Stimulated activated CD4-positive, alpha-beta T cell treated with anti-CD3 and anti-CD28 coated beads, TNF-alpha, amount 100 ng/mL, for 24 hours (primary cell): ENCODE measurements at places on chromosomes 1 and 21.

GRCh38 chr1:20223551-20224419 lies 37.5 kb upstream of the PLA2G2C start:
- no peak for DNase-seq

DNA sequence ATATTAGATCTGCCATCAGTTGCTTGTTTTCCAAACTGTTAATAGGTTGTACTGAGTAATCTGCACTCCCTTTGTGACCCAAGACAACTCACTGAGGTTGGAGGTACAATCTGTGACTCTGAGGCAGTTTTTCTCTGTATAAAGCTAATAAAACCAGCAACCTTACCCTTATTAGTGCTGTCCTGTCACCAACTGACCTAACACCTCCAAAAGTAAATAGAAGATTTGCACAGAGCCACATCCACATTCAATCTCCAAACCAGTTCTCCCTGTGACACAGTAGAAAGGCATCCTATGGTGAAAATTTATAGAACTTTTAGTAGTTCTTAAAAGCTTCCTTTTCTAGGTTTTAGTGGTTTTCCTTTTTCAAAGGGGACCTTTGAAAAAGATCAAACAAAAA lies 140.4 kb upstream of the ADGRL2 start:
- DNase-seq = no peak

DNA sequence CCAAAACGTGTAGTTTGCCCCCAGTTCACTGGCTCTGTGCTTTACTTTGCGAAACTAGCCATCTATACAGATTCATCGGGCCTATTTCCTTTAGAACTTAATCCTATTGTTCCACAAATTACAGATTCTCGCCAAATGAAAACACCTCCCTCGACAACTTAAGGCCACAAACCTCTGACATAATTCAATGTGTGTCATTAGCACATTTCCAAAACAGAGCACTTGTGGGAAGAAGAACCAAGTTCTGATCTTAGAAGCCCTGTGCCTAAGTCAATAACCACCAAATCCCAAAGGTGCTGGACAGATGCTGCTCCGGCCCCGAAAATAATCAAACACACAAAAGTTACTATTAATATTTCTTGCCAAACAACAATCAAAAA lies 93.9 kb downstream of the SLC45A1 start:
- no peak for DNase-seq

GRCh38 chr1:180593382-180593781 lies 34.6 kb downstream of the OVAAL start:
- DNase-seq = no peak

GRCh38 chr1:109388884-109389637 lies 8.7 kb downstream of the SORT1 start:
- no peak for DNase-seq

GRCh38 chr1:95364546-95364945 lies 130.5 kb downstream of the RWDD3 start:
- no peak for DNase-seq

DNA sequence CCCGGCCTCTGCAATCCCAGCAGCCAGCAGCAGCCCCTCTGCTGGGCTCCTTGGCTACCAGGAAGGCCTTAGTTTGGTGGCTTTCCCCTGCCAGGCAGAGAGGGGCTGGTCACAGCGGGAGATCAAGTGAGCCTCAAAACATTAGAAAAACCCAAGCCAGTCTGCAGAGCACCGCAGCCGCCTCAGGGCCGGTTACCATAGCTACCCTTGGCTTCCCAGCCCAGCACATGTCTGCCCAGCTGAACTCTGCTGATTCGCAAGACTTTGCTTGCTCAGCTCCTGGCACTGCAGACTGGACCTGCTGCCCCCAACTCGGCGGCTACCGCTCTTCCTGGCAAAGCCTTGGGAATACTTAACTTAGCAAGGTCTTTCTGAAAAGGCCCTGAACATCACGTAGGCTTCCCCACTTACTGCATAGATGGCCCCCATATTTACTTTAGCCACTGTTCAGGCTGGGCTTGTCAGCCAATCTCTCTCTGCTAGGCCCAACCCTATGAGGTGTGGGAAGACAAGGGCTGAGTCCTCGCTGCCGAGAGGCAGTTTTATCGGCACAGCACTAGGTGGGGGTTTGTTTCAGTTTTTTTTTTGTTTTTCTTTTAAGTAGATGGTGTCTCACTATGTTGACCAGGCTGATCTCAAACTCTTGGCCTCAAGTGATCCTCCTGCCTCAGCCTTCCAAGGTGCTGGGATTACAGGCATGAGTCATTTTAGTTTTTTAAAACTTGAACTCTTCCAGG lies 28.6 kb upstream of the PLEKHG5 start:
- no peak for DNase-seq

- DNase-seq = no peak
Observed at GRCh38 chr1:90370686-90371447, 346.2 kb downstream of the BARHL2 start.

DNA sequence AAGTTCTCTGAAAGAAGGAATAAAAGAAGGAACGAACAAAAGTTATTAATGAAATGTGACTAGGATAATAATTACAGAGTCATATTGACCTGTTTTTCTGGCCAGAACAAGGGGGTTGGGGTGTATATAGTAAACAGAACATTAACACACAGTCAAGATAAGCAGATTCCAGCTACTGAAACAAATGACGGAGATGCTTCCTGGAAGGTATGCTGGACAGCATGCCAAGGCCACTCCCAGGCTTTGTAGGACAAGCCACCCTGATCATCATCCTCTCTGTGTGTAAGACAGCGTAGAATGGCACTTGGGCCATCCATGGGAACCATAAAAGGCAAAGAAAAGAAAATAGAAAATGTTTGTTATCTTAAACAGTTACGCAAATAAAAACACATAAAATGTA lies 120.7 kb downstream of the TGFBR3 start:
- no peak for DNase-seq

- DNase-seq = no peak
Observed at GRCh38 chr1:33420870-33421775, 9.8 kb downstream of the PHC2 start.

DNA sequence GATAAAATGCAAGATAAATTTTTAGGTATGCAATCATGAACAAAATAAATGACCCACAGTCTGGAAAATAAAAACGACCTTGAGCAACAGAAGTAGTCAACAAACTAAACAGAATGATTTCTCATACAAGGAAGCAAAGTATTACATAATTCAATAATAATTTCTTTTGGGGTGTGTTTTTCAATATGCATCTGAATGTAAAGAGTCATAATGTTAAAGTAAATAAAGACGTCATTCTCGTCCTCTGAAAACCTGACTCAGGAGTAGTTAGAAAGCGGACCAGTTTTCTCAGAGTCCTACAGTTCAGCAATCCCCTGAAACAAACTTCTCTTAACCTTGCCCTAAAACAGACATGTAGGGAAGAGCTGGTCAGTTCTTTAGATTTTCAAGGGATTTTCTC lies 18.6 kb downstream of the CDC42BPA start:
- no peak for DNase-seq

- no peak for DNase-seq
Observed at GRCh38 chr1:59225594-59226316, 71.1 kb upstream of the FGGY start.

DNA sequence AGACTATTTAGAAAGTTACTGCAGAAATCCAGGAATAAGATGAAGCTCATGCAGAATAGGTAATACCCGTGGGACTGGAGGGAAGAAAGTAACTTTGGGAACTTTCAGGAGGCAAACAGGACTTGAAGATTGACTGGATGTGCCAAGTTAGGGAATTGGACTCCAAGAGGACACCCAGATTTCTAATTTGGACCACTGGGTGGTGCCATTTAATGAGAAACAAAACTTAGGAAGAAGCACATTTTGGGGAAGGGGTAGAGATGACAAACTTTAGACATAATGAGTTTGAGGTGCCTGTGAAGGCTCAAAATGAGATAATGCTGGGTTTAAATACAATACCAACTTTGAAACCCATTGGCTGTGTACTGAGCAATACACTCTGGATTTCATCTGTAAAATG lies 3.3 kb upstream of the B4GALT3 start:
- DNase-seq = no peak

DNA sequence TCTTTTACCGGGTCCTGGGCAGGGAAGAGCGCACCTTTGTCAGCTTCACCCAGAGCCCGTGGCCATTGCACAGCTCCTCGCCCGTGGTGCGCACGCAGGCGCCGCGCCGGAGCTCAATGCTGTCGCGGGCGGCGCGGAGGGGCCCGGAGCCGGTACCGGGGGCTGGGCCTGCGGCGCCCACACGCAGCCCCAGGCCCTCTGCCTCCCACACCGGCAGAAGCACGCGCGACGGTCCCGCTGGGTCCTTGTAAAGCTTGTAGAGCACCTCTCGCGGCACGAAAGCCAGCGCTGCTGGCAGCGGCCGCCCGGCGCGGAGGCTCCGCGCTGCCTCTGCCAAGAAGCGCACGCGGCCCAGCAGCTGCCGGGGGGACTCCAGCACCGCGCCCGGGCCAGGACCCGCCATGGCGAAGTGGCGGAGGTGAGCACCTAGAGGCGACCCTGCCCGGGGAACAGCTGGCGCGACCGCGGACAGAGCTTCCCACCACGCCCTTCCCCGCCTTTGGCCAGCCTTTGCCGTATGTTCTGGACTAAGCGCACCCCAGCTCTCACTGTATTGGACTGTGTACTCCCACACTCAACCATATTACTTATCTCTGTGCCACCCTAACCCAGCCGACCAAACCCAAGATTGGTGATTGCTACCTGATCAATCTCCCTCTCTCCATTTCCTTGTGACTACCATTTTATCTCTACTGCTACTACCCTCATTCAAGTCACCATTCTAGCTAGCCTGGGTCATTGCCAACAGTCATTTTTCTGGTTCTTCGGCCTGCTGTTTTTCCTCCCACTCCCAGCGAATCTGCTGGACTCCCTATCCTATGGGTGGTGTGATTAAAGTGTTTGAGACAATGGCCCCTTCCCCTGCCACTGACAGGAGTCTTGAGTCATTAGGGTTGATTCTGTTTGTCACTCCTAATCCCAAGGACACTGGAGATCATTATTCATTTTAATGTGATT lies at the start of gene HECTD3:
HECTD3 (minus strand) TSS at position 470 of the 957 bp plus-strand sequence; CDS start at position 403, 67 bp downstream.
- peak; percentile 54 for DNase-seq

DNA sequence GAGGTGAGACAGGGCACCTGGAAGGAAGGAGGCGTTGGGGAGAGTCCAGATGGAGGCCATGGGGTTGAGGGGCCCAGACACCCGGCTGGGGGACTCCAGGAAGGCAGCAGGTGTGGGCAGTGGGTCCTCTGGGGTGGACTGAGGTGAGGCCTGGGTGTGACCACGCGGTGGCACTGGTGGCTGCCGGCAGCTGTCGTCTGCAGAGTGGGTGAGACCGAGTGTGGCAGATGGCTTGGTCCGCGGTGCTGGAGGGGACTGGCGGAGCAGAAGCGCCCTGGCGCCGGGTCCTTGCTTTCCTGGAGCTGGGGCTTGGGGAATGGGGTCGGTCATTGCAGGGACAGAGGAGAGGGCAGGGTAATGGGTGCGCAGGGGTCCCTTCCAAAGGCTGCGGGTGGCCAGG lies 12.5 kb downstream of the AGRN start:
- no peak for DNase-seq

GRCh38 chr1:107538502-107538901 lies 397.7 kb downstream of the NTNG1 start:
- DNase-seq = no peak

GRCh38 chr1:76266762-76267161 lies 192.2 kb downstream of the ST6GALNAC3 start:
- no peak for DNase-seq

DNA sequence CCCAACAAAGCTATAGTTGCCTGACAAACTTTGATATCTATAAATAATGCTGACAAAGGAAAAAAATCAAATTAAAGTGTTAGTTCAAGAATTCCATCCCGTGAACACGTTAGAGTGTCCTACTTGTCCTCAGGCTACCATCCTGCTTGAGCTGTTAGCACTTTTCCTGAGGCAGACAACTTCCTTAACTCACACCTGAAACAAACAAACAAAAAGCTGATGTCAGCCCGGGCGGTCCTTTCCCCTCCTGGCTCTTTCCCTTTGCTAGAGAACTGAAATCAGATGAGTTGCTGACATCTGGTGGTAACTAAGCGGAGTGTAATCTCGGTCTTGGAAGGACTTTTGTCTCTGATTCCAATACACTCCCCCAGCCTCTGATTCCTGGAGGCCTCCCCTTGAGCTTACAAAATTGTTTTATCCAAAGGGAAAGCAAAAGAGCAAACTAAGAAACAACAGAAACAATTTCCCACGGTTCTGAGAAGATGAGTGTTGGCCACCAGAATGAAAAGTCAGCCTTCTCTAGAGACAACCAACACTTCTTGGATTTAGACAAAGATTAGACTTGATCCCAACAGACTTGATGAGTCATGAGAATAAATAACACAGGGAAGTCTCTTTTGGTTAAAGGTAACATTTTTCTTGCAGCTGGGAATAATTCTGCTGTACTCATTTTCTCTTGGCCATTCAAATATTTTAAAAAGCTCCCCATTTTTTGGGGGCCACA lies 135.4 kb downstream of the PROX1 start:
- DNase-seq = peak; percentile 5

GRCh38 chr1:11526071-11526895 lies 47.3 kb downstream of the DISP3 start:
- DNase-seq = no peak

- DNase-seq = no peak
Observed at GRCh38 chr1:50861772-50862171, 98.3 kb downstream of the FAF1 start.

GRCh38 chr1:52602856-52603600 lies 857 bp downstream of the GPX7 start:
- DNase-seq = no peak

DNA sequence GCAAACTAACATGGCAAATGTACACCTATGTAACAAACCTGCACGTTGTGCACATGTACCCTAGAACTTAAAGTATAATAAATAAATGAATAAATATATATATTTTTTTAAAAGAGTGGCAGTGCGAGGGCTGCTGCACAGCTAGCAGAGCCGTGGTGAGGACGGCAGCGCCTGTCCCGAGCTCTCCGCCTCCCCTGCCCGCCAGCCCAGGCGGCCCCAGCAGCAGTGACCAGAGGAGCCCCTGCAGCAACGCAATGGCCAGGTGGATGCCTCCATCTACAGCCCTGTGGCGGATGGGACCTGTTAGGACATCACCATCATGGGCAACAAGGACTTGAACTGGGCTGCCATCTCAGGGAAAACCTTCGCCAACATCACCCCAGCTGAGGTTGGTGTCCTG lies 351.9 kb downstream of the FAM72C start:
- no peak for DNase-seq

- DNase-seq = no peak
Observed at GRCh38 chr1:155960081-155960745, 18.1 kb downstream of the ARHGEF2 start.

DNA sequence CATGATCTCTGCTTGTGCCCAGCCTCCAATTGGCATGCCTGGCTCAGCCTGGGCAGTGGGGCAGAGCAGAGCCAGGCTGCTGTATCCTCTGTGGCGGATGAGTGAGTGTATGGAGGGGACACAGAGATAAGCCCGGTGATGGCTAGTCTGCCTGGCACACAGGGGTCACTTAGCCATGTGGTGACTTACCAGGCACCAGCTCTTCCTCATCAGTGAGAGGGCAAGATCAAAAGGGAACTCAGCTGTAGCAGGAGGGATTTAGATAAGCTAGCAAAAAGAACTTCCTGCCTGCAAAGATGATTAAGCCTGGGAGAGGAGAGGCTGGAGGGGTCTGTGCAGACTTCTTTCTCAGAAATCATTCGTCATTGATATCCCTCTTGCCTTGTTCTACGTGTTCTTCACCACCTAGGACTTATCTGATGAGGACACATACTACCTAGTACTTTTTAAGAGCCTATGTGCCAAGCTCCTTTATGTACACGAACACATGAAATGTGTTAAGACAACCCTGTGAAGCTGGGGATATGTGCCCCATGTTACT lies 7.9 kb downstream of the KIF21B start:
- DNase-seq = no peak
